ENCODE measurements at places on chromosomes 3 and 15.

- DNase-seq: peak; percentile 82
Observed at GRCh38 chr3:187986514-187986934, 167.4 kb upstream of the LPP start.

DNA sequence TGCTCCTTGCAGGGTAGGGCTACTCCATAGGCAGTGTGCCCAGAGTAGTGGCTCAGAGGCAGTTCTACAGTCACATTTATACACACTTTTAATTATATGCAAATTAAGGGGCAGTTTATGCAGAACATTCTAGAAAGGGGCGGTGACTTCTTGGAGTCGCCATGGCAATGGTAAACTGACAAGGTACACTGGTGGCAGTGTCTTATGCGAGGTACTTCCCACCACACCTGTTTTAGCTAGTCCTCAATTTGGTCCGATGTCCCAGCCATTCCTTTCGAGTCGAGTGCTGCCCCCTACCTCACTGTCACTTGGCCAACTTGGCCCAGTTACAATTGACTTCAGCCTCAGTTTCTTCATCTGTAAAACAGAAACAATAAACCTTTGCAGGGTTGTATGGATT, 3.8 kb upstream of the IRAK2 start:
- no peak for DNase-seq

DNA sequence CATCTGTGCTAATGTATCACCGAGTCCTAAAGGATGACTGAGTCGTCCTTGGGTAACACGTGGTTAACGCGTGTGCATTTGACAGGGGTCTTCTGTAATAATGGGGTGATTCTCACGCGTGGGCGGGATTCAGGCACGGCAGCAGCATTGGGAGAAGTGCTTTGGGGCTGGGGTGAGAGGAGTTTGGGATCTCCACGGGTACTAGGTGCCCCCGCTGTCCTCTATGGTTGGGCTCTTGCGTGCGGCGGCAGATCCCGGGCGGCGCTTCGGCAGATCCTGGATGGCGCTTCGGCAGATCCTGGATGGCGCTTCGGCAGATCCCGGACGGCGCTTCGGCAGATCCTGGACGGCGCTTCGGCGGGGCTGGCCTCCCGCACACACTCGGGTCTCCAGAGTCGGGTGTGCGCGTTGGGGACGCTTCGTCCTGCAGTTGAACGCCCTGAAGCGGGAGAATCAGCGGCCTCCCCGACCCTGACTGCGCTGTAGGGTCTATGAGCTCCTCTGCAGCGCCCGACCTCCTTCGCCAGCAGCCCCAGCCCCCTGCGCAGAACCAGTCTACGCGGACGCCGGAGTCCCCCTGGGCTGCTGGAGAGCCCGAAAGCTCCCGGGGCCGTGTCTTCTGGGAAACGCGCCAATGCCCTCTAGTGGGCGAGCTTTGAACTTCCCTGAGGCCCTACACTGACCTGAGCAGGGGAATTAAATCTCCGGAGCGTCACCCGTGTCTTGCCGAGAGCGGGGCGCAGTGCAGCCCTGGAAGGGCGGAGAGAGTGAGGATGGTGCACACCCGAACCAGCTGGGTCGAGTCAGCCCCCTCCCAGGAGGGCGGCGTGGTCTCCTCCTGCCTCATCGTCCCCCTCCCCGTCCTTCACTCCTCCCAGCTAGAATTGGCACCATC, 48.1 kb upstream of the EPHB3 start:
- DNase-seq: no peak

DNA sequence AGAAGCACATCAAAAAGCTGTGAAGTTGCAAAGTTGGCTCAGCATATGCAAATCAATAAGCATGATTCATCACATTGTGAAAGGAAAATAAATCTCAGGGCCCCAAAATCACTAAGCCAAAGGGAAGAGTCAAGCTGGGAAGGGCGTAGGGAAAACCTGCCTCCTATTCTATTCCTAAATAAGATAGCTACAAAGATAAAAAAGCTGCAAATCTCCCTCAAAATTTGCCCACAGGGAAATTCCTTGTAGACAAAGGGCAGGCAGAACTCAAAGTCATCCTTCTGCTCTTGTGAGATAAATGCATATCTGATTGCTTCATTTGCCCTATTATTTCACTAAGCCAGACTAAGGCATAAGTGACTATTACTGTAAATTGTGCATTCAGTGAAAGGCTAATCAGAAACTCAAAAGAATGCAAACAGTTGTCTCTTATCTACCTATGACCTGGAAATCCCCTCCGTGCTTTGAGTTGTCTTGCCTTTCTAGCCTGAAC, 30.5 kb upstream of the CCNL1 start:
- no peak for DNase-seq

DNA sequence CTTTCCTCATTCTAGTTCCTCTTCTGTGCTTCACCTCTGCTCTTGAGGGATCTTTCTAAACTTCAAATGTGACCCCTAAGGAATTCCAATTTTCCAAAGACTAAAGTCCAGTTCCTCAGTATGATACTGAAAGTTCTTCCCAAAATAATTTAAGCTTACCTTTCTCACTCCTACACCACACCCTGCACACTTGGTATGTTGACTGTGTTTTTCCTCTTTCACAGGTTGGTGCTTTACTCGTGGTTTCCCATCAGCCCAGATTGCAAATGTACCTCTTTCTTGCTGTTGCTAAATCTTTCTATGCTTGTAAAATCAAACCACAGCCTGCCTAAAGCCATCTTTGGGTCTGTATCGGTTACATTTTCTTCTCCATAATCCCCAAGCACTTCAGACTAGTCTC, 30.5 kb upstream of the CLDN16 start:
- no peak for DNase-seq

GRCh38 chr15:80750575-80750974, 28.6 kb upstream of the CEMIP start:
- no peak for DNase-seq

DNA sequence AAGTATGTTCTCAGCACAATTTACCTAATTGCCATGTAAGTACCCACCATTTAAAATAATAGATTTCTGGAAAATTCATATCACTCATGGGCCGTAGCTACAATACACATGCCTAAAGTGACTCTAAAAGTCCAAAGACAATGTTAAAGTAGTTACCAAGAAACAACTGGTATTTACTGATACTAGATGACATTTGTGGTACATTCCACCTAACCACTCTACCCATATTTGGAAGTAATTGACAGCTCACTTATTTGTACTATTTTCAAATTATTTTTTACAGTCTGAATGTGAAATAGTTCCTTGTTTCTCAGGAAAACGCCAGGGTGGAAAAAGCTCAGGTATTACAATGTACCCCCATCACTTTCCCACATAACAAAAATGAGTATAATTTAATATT, 573.0 kb downstream of the MECOM start:
- no peak for DNase-seq

GRCh38 chr15:90423801-90424319, 35.8 kb downstream of the IQGAP1 start:
- no peak for DNase-seq

DNA sequence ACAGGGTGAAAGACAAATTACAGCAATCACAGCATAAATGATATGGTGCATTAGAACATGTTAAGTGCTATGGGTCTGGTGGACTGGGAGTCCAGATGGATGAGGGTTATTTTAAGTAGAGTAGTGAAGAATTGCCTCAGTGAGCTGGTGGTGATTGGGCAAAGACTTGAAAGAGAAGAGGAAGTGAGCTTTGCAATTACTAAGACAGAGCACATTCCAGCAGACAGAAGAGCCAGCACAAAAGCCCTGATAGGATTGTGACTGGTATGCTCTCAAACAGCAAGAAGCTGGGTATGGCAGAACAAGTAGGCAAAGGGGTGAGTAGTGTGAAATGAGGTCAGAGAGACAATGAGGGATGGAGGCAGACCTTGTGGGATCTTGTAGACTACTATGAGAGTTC, 2.1 kb upstream of the ACKR4 start:
- DNase-seq: no peak

- DNase-seq: no peak
Observed at GRCh38 chr15:41512940-41513505, 604 bp downstream of the LTK start.

GRCh38 chr3:135000465-135000864, 205.4 kb downstream of the EPHB1 start:
- no peak for DNase-seq

Measured in RWPE2 (cell line).